Adrenal gland (tissue), 19 donors: ENCODE measurements at places on chromosomes 13 and 19.

- no peak for DNase-seq
Measured at GRCh38 chr19:50794074-50794875, 4.1 kb downstream of the ACP4 start.

DNA sequence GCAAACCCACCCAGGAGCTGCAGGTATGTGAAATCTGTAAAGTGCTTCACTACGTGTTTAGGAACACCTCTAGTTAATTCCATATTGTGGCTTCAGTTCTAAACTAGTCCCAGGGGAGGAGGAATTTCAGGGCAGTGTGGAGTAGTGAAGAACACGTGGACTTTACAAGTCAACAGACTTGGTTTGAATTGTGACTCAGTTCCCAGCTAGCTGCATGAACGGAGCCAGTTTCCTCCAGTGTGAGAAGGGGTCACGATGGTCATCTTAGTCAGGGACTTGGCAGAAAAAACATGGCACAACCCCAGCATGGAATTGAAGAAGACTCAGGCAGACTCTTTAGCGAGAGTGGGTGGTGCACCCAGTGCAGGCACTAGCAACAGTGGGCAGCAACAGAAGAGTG is 175.7 kb upstream of the UBL3 start:
- DNase-seq, result no peak

DNA sequence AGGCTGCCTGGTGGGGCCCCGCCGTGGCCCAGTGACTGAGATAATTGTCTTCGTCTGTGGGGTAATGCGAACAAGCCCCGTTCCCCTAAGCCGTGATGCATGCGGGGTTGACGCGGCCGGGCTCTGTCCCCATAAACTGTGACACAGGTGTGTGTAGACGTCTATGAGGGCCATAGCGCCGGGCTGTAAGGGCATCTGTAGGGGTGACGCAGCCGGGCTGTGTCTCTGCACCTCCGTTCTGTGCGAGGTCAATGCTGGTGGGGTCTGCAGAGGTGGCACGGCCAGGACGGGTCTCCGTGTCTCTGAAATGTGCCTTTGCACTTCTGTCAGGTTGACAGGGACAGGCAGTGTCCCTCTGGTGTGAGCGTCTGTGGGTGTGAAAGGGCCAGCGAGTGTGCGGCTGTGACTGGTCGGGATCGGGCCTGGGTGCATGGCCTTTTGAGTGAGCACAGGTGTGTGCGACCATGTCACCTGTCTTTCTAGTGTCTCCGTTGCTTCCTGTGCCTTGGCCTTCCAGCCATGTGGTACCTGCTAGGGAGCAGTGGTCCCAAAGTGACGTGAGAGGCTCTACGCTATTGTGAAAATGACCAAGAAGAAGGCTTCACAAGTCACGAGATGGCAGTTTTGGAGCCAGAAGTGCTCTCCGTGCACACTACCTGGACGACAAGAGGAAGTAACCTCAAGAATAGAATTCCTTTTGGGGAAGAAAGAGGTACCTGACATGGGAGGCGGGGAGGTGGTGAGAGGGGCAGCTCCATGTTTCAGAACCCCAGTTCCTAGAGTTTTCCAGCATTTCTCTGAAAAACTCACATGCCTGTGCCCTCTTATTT is 16.4 kb upstream of the ZNF331 start:
- DNase-seq, result no peak

GRCh38 chr19:574658-575526 is 2.5 kb downstream of the BSG start:
- DNase-seq, result peak; percentile 66

DNA sequence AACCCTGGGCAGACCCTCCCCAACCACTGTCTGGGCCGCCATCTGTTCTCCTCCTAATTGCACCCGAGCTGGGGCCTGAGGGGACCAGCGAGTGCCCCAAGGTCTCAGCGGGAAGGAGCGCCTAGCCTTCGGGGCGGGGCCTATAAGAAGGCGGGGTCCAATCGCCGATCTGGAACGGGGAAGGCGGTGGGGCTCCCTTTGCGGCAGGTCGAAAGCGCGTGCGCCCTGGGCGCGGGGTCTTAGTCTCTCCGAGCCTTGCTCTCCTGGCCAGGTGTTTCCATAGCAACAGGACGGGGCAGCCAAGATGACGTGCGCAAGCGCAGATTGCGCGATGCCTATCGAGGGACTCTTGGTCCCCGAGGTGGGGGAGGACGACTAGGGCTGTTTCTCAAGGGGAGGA is 2.8 kb downstream of the MAST1 start:
- peak; percentile 84 for DNase-seq

DNA sequence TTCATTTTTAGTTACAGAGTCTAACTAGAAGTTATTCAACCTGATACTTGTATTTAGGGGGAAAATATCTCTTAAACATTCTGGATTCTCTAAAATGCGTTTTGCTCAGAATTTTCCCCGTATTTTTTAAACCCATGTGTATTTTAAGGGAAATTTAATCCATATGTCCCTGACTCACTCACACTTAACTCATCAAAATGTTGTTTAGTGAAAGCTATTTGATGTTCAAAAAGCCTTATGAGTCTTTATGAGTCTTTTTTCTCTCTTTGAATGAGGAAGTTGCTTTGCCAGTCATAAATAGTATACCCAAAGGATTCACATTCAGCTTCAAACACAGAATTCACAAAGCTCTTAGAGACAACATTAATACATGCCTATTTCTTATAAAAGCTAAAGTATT is 16.4 kb downstream of the MAB21L1 start:
- DNase-seq, result no peak

DNA sequence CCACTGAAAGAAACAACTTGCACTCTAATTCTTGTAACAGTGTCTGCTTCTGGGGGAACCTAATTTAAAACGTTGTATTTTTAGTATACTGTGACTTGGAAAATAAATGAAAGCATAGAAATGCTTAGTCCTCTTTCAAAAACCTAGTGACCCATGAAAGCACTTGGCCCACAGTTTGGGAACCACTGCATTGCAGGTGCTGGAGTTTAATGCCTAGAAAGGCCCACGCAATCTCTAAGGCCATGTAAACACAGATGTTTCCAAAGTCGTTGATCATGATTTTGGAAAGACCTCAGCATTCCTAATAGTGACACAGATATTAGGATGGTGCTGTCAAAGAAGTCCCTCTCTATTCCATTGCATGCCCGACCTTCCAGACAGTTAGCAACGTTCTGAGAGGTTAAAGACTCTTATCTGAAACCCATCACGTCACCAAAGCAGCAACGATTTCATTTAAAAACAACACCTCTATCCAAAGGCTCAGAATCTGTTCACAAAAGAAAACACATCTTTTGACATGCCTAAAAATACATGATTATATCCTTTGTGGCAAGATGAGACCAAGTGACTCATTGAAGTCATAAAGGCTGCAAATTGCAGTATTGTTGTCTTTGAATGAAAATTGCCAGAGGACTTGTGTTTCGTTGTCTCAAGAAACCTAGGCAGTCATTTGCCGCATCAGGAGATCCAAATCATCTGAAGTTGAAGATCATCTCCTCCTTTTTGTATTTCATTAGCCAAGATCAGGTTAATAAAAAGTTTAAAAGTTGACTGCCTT is 328.0 kb upstream of the ZNF507 start:
- DNase-seq, result no peak

DNA sequence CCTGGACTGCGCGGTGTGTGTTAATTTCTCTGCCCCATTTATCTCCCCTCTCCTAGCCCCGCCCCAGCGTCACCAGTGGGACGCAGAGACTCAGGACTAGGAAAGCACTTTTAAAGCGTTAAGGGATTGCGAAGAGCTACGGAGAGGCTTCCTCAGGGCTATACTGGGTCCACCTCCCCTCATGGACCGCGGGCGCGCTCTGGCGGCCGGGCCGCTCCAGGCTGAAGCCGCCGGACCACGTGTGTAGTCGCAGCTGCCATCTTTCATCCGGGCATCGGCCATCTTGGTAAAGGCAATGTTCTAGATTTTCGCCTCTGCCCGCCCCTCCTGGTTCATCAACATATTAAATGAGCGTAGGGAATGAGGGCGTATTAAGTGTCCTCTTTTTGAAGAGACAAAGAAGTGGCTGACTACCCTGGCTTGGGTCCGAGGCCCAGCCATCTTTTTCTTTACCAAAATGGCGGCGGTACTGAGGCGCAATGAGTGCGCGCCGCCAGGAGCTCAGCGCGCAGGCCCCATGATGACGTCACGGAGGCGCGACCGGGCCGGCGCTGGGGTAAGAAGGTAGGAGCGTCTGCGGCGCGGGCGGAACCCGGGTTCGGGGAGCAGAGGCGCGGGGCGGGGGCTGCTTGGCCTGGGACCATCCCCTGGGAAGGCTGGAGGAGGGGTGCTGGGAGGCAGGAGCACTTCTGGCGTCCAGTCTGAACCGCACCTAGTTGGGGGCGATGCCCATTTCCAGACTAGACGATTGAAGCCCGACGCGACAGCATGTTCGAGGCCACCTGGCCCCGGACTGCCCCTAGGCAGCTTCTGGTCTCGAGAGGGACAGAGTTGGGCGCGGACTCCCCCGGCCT is at the start of gene CCDC124:
TSS of gene CCDC124 (plus strand) at position 531 of the 854 bp plus-strand sequence. CDS start 3,406 bp downstream, outside the sequence.
- DNase-seq, result peak; percentile 92

GRCh38 chr19:45130888-45131615 is 29.7 kb downstream of the NKPD1 start:
- DNase-seq, result peak; percentile 68

DNA sequence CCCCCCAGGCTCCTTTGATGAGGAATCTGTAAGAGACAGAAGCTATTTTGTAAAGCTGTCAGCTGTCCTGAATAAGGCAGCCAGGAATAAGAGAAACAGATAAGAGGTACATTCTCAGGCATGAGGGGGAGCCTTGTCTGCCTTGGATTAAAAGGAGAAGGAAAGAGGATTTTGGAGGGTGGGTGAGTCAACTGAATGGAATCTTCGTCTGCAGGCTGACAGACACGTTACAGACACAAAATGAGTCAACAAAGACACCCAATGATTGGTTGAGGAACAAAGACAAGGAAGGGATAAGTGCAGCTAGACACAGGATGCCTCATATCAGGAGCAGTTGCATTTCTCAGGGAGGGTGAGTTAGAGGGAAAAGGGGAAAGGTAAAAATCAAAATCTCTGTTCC is 162.5 kb downstream of the OLFM4 start:
- DNase-seq, result no peak

- DNase-seq, result no peak
Measured at GRCh38 chr13:23631311-23632047, 61.3 kb downstream of the TNFRSF19 start.

DNA sequence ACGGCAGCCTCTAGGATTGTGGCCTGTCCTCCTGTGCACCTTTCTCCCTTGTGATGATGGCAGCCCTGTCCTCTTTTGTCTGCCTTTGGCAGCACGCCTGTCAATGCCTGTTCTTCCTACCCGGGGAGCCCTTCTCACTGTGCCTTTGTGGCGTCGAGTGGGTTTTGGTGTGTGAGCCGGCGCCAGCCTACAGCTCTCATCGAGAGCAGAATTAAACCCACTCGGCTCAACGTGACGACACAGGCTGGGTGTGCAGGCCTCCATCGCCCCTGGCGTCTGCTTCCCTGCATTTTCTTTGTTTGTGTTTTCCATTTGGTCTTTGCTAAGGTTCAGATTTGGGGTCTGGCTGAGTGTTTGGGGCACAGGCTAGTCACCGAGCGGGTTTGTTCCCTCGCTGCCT is 34.4 kb downstream of the AP1M1 start:
- DNase-seq, result no peak

DNA sequence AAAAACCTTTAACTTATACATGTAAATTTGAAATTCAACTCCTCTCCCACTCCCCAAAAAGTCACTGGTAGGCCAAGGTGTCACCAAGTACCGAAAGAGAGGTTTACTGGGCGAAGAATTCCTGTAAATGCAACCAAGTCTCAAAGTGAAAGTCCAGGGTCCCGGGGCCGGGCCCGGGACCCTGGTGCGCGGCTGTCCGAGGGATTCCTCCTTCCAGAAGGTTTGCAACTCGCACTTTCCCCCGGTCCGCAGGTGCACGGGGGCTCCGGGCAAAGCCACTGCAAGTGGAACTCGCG is 1.1 kb downstream of the STK24 start:
- DNase-seq, result no peak

DNA sequence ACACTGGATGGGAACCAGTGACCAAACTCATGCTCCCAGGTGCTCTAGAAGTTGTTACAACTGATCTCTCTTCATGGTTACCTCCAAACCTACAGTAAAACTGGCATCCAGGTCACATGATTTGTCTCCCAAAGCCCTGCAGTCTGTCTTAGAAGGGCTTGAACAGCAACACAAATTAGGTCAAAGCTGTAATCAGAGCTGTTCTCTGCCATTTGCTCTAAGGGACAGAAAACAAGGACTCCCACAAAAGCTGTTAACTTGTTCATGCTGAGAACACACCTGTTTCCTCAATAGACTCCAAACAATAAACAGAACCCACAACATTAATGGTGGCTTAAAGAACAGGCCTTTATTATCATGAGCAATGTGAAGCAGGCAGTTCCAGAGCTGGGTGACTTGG is 8.0 kb downstream of the ZNF671 start:
- no peak for DNase-seq

- DNase-seq, result no peak
Measured at GRCh38 chr13:23432626-23433025, 876 bp downstream of the SACS start.

DNA sequence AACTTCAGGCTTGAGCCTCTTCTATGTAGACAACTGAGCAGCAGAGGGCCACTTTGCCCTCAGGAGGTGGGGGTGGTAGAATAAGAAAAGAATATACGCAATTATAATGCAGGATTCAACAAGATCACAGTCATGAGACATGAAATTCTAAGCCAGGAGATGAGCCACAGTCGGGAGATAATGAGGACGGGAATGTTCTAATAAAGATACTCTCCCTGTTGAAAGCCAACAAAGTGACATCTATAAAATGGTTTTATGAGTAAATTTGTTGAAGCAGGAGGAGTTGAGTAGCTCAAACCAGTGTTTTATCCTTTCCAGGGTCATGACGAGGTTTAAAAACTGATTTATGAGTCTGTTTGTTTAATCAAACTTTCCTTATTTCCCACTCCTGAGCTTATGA is 152.0 kb upstream of the SERP2 start:
- no peak for DNase-seq

DNA sequence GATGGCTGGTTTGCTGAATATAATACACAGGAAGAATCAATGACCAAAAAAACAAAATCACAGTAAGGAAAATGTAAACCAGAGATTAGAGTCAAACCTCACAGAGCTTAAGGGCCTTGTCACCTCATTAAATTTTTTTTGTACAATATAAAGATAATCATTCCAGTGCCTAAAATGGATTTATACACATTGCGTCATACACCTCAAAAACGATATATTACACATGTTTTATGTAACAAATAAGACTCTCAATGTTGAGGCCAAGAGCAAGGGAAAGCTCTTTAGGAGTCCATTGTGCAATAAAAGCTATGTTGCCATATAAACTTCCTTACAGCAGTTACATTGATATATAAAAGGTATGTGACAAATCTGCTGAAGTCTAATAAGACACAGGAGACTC is 856.7 kb upstream of the SLITRK1 start:
- no peak for DNase-seq

DNA sequence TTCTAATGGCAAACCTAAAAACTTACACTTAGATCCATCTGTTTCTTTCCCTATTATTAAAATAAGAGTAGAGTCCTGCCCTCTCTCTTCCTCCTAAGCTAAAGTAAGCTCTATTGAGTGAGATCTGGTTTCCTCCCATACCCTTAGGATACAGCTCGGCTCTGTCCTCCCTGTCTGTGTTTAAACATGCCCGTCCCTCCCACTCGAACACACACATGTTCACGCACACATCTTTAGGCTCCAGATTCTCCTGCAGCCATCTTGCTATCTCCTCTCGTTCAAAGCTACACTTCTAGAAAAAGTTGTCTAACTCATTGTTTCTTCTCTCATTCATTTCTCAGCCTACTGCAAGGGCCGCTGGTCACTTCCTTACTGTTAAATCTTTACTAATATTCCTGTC is 15.1 kb upstream of the CEBPG start:
- DNase-seq, result no peak

GRCh38 chr19:44635581-44636438 is 7.9 kb upstream of the PVR start:
- no peak for DNase-seq

GRCh38 chr13:113903912-113904311 is 40.0 kb upstream of the GAS6 start:
- peak; percentile 14 for DNase-seq
